G401 (cell line): ENCODE measurements at places on chromosomes 1 and 21. TPM values are rescaled to one million over a fixed set of nuclear protein-coding genes. Genes with fewer than 3 reads are reported as not detected.

- DNase-seq, result no peak
Measured at GRCh38 chr1:115408533-115408932, 70.5 kb upstream of the NGF start.

DNA sequence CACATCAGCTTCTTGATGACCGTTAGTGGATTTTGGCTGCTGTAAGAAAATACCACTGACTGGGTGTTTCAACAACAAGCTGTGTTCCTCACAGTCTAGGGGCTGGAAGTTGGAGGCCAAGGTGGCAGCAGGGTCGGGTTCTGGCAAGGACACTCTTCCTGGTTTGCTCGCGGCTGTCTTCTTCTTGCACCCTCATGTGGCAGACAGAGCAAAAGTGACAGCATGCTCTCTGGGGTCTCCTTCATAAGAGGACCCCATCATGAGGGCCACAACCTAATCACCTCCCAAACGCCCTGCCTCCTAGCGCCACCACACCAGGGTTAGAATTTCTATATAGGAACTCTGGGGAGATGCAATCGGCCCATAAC lies 18.6 kb upstream of the TSPEAR start:
- DNase-seq, result no peak

DNA sequence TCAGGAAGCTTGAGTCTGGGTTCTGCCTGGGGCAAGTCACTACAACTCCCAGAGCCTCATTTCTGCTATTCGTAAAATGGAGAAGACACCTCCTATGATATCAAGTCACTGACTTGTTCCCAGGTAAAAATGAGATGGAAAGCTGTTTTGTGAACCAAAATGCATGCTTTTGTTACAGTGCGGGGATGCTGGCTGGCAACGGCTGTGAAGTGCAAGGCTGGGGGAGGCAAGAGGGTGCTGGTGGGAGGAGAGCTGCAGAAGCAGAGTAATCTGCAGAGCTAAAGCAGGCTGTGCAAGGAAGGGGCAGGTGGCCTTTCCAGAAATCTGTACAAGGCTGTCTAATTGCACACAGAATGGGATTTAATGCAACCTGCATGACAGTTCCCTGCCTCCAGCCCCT lies 150.9 kb downstream of the CNIH3 start:
- DNase-seq, result no peak

DNA sequence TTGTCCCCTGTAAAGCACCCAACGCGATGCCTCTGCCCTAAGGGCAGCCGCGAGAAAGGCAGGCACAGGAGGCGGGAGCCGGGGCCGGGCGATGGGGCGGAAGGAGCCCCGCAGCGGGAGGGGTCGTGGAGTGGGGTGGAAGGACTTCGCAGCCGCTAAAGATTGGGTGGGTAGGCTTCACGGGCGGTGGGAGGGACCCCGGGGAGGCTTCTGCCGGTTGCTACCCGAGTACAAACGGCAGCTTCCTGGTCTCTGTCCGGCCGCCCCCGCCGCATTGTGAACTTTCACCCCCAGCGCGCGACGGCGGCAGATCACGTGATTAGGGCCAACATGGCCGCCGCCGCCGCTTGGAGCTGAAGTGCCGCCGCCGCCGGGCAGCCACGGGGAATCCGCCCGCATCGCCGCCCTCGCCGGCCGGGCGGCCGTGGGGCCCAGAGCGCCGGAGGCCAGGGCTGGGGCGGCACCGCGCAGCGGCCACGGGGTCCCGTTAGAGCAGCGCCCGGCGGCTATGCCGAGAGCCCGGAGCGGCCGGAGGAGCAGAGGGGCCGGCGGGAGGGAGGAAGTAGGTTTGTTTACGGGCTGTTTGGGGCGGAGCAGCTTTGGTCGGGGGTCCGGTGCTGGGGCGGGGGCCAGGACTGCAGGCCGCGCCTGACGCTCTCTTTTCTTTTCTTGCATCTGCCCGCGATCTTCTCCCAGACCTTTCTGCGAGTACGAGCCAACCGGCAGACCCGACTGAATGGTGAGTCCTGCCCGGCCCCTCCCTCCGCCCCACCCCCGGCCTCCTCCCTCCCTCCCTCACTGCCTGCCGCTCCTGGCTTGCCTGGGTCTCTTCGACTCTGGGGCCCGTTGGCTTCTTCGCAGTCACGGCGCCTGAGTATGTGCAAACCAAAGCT lies 42.4 kb downstream of the TMEM53 start:
- DNase-seq, result peak; percentile 88

SELL gene
- 0.06 TPM in 1 of 2 replicates, not detected in the other for total RNA-seq

GRCh38 chr1:101592845-101593244 lies 356.0 kb downstream of the S1PR1 start:
- DNase-seq, result no peak

CCDC185 gene
- not detected in 2 replicates for total RNA-seq

KIRREL1 gene
- 29.9 and 31.1 TPM in 2 replicates for total RNA-seq

DNA sequence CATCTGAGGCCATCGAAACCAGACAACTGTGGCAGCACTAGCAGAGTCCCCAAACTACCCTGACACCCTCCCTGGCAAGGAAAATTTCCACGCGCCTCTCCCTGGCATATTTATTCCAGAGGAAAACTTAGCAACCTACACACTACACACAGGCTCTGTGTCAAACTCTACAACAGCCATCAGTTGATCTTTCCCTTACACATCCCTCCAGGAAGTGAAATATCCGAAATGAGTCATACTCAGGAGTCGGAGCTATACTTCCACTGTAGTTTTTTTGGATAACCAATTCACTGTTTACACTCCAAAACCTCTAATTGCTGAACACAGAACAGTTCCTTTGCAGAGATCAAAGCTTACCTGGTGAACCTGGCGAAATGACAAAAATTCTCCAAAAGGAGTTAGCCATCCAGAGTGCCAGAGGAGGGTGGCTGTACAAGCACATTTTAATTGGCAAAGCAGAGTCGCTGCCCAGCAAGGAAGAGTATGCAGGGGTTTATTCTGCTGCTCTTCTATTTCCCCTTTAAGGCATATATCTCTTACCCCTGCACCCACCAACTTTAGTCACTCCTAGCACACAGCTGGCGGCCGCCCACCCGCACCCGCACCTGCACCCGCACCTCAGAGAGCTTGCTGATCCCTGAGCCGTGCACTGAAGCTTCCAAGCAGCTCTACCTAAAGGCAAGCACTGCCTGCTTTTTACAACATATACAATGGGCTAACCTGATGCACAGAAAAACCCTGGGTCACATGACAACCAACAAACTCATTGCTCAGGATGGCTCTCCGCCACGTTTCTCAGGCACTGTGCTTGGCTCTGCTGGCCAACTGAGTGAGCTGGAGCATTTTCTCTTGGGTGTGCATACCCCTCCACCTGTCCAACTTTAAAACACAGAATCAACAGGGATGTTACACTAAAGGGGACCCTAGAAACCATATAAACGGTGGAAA lies 54.9 kb downstream of the CAPZB start:
- DNase-seq, result no peak
